ENCODE measurements at places on chromosomes 4 and X.

DNA sequence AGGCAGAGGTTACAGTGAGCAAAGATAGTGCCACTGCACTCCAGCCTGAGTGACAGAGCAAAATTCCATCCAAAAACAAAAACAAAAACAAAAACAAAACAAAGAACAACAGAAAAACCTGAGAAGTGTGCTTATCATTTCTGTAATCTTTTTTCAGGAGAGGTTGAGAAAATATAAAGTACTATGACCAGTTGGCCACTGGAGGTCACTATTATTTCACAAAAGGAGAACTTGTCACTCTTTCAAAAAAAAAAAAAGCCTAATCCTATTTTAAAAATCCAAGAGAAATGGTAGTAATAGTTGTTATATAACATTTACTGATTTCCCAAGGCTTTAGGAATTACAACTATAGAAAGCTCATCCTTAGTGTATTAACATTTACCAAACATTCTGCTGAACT, 24.9 kb upstream of the RNF150 start:
- DNase-seq, result no peak

DNA sequence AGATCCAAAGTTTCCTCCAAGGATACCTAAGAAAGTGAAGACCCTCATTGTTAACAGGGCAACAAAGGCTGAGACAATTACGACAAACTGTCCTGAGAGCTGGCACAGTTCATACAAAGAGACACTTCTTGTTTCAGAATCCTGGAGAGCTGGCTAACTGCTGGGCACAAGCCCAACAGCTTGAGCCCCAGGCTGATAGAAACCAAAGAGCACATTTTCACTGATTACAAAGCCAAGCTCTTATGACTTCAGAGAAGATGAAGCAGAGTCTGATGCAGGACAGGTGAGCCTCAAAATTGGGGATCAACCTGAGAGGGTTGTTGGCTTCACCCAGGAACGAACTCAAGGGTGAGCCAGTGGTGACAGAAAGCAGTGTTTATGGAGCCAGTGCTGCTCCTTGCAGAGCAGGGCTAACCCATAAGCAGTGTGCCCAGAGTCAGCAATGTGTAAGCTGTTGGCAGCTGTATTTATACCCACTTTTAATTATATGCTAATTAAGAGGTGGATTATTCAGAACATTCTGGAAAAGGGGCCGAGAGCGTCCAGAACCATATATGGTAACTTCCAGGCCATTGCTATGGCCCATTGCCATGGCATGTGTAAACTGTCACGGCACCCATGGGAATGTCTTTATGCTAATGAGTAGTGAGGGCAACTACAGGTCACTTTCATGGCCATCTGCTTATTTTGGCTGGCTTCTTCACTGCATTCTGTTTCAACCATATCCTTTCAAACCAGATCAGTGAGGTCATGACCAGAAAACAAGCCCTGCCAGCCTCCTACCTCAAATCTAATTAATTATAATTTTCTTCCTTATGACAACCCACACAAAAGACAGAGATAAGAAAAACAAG, 183.7 kb downstream of the EVC2 start:
- no peak for DNase-seq

GRCh38 chrX:118225711-118226428, 109.3 kb upstream of the KLHL13 start:
- no peak for DNase-seq

DNA sequence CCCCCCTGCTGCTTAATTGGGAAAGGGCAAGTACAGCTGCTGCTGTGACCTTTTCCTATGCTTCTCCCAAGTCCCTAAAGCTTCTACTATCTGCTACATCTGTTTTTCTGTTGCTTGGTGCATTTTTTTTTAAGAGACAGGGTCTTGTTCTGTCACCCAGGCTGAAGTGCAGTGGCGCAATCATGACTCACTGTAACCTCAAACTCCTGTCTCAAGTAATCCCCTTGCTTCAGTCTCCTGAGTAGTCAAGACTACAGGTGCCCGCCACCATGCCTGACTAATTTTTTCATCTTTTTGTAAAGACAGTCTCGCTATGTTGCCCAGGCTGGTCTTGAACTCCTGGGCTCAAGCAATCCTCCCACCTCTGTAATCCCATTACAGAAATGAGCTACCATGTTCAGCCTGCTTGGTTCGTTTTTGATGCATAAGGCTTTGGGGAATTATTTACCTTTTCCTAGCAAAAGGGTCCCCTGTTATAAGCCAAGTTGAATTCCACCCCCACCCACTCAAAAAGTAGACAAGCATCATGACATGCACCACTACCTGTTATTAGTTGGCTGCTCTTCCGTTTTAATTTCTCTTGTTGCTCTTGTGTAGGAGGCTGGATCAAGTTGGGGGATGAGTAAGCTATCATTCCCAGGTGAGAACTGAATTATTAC, 39.6 kb downstream of the DGKK start:
- no peak for DNase-seq

- no peak for DNase-seq
Measured at GRCh38 chrX:123698979-123699520, 33.8 kb downstream of the THOC2 start.

DNA sequence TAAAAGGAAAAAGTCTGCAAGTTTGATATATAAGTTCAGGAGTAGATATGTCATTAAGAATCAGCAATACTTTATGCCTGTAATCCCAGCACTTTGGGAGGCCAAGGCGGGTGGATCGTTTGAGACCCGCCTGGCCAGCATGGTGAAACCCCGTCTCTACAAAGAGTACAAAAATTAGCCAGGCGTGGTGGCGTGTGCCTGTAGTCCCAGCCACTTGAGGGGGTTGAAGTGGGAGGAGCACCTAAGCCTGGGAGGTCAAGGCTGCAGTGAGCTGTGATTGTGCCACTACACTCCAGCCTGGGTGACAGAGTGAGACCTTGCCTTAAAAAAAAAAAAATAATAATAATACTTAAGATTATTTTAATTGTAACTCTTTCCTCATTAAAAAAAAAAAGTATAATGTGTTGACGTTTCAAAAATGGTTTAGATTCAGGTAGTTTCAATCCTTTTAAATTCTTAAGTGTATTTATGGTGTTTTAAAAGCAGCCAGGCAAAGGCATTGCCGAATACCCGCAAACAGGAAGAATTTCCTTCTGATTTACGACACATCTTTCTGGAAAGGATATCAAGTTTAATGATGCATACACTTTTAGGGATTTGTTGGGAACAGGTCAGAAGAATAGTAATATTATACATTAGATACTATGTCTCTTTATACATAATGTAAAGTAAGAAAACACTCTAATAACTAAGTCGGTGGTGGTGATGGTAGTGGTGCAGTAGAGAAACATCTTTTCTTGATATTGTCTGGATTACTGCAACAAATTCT, 80.9 kb downstream of the KDM6A start:
- DNase-seq, result no peak

GRCh38 chrX:140141444-140142029, 176.2 kb upstream of the CXorf66 start:
- no peak for DNase-seq

DNA sequence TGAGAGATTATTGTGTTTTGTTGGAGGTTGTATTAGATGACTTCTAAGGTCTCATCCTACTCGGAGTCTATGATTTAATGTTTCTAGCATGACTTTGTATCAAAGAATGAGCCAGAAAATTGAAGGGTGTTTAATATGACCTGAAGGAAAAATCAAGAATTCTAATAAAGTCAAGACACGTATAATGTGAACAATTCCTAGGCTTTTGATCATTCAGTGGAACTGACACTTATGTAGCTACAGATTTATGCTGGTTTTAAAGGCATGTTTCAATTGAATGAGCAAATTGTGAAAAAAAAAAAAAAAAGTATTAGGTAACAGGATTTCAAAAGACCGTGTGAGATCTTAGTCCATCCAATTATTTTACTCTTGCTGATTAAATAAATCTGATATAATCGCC, 64.9 kb downstream of the GRID2 start:
- no peak for DNase-seq

DNA sequence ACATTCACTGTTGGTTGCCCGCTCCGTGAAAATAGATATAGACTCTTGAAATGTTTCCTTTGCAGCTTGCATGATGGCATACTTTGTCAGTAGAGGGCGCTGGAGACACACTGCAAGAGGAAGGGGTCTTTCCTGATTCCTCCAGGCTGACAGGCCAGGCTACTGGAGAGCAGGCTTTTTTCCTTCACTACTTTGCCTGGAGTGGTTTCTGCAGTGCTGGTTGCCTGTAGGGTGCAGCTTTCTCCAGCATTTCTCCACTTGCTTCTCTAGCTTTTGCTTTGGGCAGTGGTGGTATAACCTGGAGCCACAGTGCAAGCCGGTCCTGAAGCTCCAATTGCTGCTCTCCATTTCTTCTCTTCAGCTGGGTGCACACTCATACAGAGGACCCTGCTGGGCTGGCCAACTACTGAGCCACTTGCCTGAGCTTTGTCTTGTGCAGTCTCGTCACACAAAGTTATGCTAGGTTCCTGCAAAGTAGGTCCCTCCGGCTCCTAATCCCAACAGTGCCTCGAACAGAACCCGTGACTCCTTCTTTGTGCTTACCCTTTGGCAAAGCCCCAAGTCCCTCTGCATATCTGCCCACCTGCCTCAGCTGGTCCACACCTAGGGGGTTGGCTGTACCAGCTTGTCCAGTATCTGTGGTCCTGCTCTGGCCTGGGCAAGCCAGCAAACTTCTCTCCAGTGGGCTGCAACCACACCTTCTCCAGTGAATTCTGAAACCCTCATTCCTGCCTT, 46.3 kb downstream of the RASSF6 start:
- no peak for DNase-seq

GRCh38 chr4:147645099-147645498, 27.9 kb downstream of the TMEM184C start:
- DNase-seq, result no peak

GRCh38 chrX:48736303-48736702, 25.2 kb upstream of the GLOD5 start:
- no peak for DNase-seq

DNA sequence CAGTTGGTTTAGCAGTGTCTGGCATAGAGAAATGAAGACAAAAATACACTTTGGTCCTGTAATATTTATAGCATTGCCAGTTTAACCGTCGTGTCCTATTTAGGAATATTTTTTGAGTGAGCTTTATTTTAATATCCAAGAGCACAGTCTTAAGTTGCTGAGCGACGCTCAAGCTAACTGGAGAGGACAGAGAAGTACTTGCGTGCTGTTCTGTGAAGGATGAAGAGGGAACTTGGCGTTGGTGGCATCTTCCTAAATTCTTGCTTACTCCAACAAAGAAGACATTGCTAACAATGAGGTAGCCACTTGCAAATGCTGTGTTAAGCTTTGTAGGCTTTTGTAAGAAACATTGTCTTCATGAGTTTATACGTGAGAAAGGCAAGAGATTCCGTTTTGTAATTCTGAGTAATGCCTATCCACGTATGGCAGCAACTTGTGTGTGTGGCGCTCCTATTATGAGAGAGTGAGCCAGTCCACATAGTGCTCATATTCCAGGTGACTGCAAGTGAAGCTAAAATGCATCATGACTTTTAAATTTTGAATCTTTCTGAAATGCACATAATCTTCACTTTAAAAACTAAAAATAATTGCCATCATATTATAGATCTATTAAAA, 50.6 kb downstream of the SYNPO2 start:
- no peak for DNase-seq

DNA sequence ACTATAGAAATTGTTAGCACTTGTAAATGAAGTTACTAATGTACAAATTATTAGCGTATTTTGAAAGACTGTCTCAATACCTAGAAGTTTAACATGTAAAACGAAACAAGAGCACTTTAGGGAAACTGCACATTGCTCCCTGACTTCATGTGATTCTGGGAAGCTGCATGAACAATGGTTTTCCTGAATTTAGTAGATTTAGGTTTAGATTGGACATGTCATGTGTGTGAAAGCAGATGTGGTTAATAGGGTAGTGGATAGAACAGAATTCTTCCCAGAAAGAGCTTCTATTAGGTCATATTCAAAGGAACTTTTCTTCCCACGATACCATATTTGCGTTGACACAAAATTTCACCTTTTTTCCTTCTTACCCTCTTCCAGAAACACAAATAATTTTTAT, 14.9 kb upstream of the CXCL8 start:
- DNase-seq, result no peak

GRCh38 chrX:46715997-46716396, 42.9 kb downstream of the SLC9A7 start:
- no peak for DNase-seq

DNA sequence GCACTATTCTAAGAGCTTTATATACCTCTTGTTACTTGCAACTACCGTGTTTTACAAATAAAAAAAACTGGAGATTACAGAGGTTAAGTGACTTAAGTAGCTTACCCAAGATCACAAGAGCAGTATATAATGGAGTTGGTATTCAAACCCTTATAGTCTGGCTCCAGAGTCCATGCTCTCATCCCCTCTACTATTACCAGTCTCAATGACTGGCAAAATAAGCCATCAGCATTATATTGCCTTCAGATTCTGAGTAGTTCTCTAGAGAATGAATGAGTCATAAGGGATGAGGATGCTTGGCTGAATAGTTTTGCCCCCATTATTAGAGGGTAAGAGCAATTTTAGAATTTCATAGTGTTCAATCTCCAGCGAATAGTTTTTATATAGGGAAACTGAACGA, 170.1 kb upstream of the ATOH1 start:
- DNase-seq, result no peak

- no peak for DNase-seq
Measured at GRCh38 chr4:11312389-11312788, 116.3 kb downstream of the HS3ST1 start.

GRCh38 chrX:55579115-55579514, 44.1 kb upstream of the FOXR2 start:
- no peak for DNase-seq

DNA sequence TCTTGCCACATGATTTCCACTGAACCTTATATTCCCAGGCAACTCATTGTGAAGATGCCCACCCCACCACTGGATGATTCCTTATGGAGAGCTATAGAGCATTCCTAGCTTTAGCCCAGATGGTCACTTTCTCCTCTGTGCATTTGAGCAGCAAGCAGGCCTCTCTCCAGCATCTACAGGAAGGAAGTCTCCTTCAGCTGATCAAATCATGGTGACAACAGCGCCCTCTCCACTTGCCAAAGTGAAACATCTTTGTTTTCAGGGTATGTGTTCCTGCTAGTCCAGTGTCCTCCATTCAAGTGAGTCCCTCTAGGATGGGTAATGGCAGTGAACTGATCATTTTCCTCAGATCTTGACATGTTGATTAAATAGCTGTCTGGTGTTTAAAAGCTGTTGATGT, 10.9 kb upstream of the SYTL5 start:
- DNase-seq, result no peak
